ENCODE measurements at places on chromosomes 13 and 19.

DNA sequence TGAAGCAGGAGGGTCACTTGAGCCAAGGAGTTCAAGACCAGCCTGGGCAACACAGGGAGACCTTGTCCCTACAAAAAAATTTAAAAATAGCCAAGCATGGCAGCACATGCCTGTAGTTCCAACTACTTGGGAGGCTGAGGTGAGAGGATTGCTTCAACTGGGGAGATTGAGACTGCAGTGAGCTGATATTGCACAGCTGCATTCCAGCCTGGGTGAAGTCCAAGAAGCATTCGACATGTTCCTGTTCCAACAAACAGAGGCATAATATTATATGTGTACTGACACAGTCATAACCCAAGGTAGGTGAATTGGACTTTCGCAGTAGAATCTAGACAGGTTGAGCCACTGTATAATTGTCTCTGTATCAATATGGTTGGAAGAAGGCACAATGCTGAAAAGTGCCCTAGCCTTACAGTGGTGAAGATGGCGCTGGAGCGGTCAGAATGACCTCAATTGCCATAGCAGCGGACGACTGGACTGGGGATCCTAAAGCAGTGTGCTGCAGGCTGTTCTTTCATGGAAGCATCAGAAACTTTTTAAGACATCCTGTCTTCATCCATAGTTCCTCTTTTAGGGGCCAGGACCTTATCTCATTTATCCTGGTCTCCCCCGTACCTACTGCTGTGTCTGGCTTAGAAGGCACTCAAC lies 112.0 kb upstream of the CLDN10 start:
- no peak for DNase-seq

GRCh38 chr13:107518780-107519179 lies 696.6 kb downstream of the LIG4 start:
- no peak for DNase-seq

DNA sequence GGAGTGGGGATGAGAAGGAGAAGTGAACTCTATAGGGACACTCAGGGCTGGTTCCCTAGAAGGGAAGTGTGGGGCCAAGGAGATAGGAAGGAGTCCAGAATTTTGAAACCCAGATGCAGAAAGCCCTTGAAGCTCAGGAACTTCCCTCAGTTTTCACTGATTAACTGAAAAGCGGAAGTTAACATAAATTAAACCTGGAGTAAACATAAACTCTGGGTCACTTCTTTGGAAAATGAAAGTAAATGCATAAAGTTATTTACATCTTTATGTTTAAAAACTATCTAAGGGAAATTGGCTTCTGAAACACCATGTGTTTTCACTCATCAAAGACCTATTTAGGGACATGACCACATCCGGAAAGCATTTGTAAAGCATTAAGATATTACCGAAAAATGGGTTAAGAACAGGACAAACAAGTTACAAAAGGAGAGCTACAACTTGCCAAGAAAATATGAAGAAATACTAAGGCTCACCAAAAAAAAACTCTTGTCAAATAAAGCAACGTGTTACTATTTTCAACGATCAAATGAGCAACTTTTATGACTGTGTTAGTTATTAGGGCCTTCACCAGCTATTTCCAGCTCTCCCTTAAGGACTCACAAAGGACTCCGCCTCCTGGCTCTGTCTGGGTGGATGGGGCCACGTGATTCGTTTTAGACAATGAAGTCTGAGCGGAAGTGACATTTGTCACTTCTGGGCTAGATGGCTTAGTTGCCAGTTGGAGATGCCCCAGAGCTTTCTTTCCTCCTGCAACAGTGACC lies 439.1 kb upstream of the ZNF507 start:
- no peak for DNase-seq

GRCh38 chr19:48970923-48971395 lies 5.8 kb downstream of the FTL start:
- DNase-seq: no peak

DNA sequence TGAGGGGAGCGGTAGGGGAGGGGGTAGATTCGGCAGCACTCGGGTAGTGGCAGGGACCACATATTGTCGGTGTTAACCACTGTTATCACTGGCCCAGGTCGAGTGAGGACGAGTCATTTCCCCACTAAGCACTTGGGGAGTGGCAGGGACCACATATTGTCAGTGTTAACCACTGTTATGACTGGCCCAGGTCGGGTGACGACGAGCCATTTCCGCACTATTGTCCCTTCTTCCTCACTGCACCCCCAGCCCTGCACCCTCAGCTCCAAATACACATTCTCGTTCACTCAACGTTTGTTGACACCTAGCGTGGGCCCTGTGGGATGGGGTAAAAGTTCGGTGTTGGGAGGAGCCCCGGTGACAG lies 467 bp upstream of the CLN5 start:
- peak; percentile 77 for DNase-seq

GRCh38 chr19:13013649-13014048 lies 18.4 kb downstream of the NFIX start:
- no peak for DNase-seq

DNA sequence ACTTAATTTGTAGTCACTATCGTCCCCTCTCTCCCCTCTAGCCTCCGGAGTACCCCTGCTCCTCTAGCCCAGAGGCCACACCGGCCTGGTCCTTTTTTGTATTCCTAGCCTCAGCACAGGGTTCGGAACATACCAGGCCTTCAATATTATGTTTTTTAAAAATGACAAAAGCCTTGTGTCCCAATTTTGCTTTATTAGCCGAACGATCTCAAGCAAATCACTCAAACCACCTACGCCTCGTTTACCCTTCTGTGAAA lies 463 bp upstream of the POMP start:
- no peak for DNase-seq

DNA sequence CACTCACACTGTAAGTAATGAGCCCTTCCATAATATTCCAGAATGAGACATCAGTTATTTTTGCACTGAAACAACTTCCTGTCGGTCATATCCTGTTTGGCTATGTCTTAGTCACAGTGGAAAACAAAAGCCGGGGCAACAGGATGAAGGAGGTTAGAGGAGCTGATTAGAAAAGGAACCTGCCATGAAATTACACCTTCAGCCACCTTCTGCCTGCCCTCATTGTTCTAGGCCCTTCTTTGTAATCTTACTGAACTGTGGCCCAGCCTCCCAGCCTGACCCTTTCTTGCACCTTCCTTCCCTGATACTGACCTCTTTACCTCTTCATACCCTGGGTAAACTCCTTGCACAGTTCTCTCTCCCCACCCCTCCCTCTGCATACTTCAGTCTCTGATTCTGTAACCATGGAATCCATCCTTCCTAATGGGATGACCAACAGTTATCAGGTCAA lies 67.3 kb downstream of the DOCK9 start:
- no peak for DNase-seq

- DNase-seq: no peak
Measured at GRCh38 chr13:28719227-28720055, 671 bp upstream of the SLC46A3 start.

DNA sequence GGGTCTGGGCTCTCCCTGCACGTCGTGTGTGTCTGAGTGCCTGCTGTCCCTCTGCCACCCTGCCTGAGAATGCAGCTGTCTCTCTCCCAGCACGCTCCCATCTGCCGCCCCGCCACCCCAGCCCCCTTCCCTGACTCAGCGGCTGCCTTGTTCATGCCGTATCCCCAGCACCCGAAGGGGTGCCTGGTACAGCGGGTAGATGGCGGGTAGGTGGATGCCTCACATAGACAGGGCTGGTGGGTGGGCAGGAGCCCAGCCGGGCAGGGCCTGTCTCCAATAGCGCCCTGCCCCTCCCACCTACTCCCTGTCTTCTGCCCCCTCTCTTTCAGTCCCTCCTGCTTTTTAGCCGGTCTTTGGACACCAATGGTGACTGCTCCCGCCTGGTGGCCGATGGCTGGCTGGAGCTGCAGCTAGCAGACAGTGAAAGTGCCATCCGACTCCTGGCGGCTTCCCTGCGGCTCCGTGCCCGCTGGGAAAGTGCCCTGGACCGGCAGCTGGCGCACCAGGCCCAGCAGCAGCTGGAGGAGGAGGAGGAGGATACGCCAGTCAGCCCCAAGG lies 30.3 kb downstream of the DHX34 start:
- DNase-seq: no peak

DNA sequence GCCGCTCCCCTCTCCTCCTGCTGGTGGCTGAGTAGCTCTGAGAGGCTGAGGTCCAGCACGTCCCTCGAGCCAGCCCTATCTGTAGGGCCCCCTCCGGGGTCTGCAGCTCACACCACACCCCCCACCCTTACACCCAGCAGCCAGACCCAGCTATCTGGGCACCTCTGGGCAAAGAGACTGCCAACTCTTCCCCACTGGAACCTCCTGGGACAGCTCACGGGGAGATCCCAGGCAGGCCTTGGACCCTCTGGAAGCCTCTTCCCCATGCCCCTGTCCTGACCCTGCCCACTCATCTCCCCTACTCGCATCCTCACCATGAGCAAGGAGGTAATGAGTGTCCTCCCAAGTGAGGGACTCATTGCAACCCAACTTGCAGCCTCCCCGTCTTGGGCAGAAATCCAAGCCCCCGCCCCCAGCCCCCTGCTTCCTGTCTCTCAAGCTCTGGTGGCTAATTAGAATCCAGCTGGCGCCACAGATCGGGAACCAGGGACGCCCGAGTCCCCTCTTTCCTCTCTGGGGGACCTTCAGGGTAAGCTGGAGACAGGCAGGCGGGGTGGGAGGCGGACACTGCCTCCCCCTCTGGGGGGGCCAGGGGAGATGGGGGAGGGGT lies 22.1 kb downstream of the ADGRL1 start:
- DNase-seq: no peak

DNA sequence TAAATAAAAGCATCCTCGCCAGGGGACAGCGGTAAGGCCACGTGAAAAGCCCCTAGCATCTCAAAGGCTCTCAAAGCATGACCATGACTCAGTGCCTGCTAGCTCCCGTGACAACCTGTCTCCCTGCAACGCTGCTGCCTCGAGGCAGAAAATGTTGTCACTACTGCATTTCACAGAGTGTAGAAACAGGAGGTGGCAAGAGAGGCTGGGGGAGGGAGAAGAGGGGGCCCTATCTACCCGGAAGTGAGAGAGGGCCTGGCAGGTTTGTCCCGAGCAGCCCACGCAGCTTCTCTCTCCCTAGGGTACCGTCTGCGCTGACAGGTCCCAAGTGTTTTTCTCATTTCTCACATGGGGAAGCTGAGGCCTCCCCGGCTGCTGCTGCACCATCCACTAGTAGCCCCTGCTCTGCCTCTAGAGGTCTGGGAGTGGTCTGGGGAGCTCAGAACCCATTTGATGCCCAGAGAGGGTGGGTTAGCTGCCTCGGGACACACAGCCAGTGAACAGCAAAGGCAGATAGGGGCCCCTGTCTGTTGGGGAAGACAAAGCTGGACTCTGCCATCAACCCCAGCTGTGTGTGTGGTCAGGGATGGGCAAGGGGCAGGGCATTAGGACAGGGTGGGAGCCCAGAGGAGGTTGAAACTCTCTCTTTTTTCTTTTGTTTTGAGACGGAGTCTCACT lies 3.7 kb downstream of the TINCR start:
- DNase-seq: no peak

- no peak for DNase-seq
Measured at GRCh38 chr13:100619940-100620339, 31.4 kb upstream of the GGACT start.

All from coronary artery (tissue), 2 donors.